Activated CD4-positive, alpha-beta T cell treated with anti-CD3 and anti-CD28 coated beads for 36 hours (primary cell): ENCODE measurements at places on chromosomes 5 and 9. TPM values are rescaled to one million over a fixed set of nuclear protein-coding genes. Genes with fewer than 3 reads are reported as not detected.

GRCh38 chr5:180120237-180121101 lies 48.9 kb upstream of the RNF130 start:
- no peak overlapping the region for H3K27ac ChIP-seq
- no peak overlapping the region for H3K4me3 ChIP-seq
- H3K36me3 ChIP-seq = no peaks in the 10 kb centered on the region
- DNase-seq = no peak

DNA sequence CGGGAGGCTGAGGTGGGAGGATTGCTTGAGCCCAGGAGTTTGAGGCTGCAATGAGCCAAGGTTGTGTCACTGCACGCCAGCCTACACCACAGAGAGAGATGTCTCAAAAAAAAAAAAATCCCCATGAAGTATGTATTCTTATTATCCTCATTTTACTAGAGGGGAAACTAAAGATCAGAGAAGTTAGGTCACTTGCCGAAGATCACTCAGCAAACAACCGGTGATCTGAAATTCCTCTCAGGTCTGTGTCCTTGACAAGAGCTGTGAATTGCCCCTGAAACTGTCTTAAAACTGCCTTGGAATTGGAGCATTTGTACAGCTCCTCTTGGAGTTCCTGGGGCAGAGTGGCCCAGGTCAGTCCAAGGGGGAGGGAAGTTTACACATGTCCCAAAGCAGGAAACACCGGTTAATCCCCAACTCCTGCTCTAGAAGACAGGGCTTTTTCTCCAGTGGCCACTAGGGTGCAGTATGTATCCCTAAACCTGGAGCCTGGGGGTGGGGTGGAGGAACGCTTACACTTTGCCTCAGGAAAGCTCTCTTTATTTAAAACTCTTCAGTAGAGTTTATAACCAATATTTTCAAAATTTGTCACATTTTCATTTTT lies 27.6 kb downstream of the AQP7 start:
- H3K27ac ChIP-seq = no peak overlapping the region
- H3K27me3 ChIP-seq = no peaks in the 10 kb centered on the region
- H3K4me1 ChIP-seq = peaks cover 7% of the 10 kb centered on the region
- H3K4me3 ChIP-seq = no peak overlapping the region

DNA sequence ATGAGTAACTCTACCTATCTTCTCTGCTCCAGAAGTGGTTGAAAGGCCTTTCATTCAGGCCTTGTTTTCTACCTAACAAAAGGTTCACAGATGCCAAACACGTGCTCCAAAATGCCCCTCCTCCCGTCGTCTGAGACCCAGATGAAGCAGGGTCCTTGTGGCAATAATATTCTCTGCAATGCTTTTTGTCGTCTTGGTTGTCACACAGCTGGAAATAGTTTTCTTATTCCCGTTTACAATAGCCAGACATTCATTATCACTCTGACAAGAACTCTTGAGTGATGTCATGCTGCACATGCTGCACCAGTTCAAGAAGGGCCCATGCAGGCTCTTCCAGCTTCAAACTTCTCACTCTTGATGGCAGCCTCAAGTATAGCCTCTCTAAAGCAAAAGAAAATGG lies 7.8 kb downstream of the LPAR1 start:
- DNase-seq = no peak
- no peaks in the 10 kb centered on the region for H3K36me3 ChIP-seq
- no peak overlapping the region for H3K4me3 ChIP-seq
- no peak overlapping the region for H3K27ac ChIP-seq
- peaks cover 8% of the 10 kb centered on the region for H3K27me3 ChIP-seq

DNA sequence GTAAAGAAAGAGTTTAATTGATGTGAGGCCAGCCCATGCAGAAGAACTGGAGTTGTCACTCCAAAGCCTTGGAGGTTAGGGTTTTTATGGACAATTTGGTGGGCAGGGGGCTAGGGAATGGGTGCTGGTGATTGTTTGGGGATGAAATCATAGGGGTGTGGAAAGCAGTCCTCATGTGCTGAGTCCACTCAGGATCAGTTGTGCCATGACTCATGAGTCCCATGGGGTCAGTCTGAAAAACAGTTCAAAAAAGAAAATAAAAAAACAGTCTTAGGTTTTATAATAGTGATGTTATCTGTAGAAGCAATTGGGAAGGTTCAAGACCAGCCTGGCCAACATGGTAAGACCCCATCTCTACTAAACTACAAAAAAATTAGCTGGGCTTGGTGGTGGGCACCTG lies 162.3 kb downstream of the KDM4C start:
- H3K4me3 ChIP-seq = no peak overlapping the region
- no peak overlapping the region for H3K27ac ChIP-seq
- DNase-seq = no peak
- H3K4me1 ChIP-seq = peaks cover 46% of the 10 kb centered on the region
- H3K36me3 ChIP-seq = peaks cover 36% of the 10 kb centered on the region

DNA sequence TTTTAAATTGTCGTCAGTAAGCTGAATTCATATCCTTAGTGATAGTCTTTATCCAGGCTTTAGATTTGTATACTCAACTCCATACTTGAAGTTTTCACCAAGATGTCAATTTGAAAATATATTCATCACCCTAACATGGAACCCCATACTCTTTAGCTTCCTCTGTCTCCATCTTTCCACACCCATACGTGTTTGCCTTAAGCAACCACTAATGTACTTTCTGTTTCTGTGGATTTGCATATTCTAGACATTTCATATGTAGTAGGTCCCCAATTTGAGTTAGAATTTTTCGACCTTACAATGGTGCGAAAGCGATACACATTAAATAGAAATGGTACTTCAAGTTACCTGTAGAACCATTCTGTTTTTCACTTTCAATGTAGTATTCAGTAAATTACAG lies 65.2 kb downstream of the NSD1 start:
- peaks cover 15% of the 10 kb centered on the region for H3K4me1 ChIP-seq
- no peak overlapping the region for H3K4me3 ChIP-seq
- no peaks in the 10 kb centered on the region for H3K27me3 ChIP-seq
- DNase-seq = no peak

DNA sequence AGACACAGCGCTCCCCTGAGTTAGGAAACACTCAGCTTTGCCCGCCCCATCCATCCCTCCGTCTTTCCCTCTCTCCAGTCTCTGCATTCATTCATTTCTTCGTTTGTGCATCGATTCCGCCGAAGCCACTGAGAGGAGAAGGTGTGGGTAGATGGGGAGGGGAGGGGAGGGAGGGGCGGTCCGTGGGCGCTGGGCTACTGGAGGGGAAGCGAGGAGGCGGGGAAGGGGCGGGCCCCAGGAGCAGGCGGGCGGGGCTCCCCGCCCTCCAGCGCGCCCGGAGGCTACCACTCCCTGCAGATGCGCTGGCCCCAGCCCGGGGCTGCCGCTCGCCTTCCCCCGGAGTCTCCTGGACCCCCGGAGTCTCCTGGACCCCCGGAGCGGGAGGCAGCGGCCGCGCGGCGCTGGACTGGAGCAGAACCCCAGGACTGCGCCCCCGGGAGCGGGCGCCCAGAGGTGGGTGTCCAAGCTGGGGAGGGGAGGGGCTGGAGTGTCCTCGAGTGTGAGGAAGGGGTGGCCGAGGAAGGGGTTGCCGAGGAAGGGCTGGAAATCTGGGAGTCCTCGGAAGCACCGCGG lies 159.5 kb downstream of the C9orf152 start:
- peaks cover 10% of the 10 kb centered on the region for H3K27me3 ChIP-seq
- H3K36me3 ChIP-seq = peaks cover 12% of the 10 kb centered on the region
- H3K27ac ChIP-seq = peak overlapping the region; percentile 75
- H3K4me3 ChIP-seq = peak overlapping the region; percentile 87

- no peaks in the 10 kb centered on the region for H3K27me3 ChIP-seq
- no peaks in the 10 kb centered on the region for H3K4me1 ChIP-seq
- no peak overlapping the region for H3K27ac ChIP-seq
- no peak overlapping the region for H3K4me3 ChIP-seq
- H3K36me3 ChIP-seq = no peaks in the 10 kb centered on the region
- no peak for DNase-seq
Observed at GRCh38 chr5:108942701-108943100, 195.0 kb downstream of the FER start.

Gene NTNG2
- 2.0 TPM for total RNA-seq

DNA sequence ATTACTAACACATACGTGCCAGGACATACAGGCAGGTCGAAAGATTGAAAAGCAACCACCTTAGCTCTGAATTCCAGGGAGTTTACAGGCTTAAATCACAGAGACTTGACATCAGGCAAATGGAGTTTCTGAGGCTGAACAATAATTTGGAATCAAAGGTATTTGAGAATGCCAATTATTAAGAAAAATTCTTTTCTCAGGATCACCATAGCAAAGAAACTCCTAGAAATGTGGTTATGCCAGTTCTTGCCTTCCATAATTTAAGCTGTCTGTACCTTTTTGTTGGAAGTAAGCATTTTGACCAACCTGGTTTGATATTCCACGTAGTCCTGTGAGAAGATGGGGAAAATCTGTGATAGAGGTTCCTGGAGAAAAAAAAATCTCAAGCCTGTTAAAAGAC lies 312.4 kb upstream of the SMARCA2 start:
- no peak overlapping the region for H3K4me3 ChIP-seq
- H3K4me1 ChIP-seq = no peaks in the 10 kb centered on the region
- H3K36me3 ChIP-seq = no peaks in the 10 kb centered on the region
- no peak overlapping the region for H3K27ac ChIP-seq

DNA sequence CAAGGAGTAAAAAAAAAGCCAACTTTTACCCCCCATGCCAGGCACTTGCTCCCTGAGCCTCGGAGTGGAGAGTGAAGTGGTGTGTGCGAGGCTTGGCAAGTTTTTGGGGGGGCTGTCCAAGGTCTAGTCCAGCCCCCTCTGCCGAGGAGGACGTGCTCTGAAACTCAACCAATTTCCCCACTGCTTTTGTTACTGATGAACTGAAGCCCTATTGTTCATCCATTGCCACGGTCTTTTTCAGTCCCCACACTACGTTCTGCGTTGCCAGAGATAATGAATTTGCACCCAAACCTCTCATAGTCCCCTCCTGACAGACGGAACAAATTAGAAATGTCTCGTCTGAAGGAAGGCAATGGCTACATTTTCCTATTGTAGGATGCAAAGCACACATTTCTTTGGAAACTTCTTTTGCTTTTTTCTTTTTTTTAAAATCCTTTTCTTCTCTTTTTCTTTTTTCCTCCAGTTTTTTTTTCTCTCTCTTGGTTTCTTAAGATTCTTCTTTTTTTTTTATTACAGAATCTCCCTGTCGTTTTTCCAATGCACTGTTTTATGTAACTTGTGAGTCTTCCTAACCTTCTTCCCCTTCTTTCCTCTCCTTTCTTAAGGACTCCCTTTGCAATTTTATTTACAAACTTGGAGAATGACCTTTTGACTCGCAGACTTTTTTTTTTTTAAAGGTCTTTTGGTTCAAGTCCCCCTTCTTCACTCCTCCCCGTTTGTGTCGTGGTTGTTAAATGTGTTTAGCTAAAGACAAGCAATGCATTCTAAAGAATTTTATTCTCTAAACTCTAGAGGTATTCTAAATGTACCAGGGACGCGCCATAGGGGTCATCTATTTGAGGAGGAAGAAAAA lies 209.5 kb downstream of the MEF2C start:
- peaks cover 24% of the 10 kb centered on the region for H3K4me1 ChIP-seq
- H3K4me3 ChIP-seq = peak overlapping the region; percentile 31
- H3K27ac ChIP-seq = no peak overlapping the region

DNA sequence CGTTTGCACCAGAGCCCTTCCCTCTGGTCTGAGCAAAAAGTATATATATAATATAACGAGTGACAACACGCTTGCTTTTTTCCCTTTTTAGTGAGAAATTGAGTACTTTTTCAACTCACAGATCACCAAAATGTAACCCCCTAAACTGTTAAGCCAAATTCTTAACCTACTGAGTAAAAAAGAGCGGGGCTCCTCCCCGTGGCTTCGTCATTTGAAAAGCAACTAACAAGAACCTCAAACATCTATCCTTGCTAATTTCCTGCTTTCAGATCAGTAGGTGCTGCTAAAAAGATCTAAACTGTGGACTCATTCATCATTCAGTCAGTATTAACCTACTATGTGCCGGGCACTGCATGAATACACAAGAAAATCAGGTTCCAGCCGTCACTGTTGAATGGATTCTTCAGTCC lies 1.0 kb upstream of the PTBP3 start:
- no peaks in the 10 kb centered on the region for H3K27me3 ChIP-seq
- peak; percentile 76 for DNase-seq
- H3K27ac ChIP-seq = peak overlapping the region; percentile 98
- H3K4me1 ChIP-seq = peaks cover 31% of the 10 kb centered on the region
- H3K36me3 ChIP-seq = no peaks in the 10 kb centered on the region
- H3K4me3 ChIP-seq = peak overlapping the region; percentile 89

GRCh38 chr5:72244862-72245371 lies 75.1 kb downstream of the MRPS27 start:
- H3K27me3 ChIP-seq = no peaks in the 10 kb centered on the region
- no peak overlapping the region for H3K27ac ChIP-seq
- no peak overlapping the region for H3K4me3 ChIP-seq
- DNase-seq = peak; percentile 13
- peaks cover 6% of the 10 kb centered on the region for H3K4me1 ChIP-seq

DNA sequence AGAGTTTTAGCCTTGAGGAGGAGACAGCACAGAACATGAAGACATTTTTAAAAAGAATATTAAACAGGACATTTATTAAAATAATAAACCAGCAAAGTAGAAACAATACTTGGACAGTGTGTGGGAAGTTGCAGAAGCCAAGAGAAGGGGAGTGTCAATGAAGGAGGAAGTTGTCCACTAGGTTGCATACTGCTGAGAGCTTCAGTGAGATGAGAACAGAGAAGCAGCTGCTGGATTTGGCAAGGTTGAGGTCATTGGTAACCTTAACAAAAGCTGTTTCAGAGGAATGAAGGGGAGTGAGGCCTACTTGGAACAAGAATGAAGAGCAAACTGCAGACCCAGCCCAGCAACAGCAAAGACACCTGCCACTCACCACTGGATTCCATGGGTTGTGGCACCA lies 11.4 kb downstream of the BHMT start:
- peaks cover 2% of the 10 kb centered on the region for H3K4me1 ChIP-seq
- DNase-seq = no peak
- peaks cover 6% of the 10 kb centered on the region for H3K27me3 ChIP-seq
- no peak overlapping the region for H3K4me3 ChIP-seq
- H3K27ac ChIP-seq = no peak overlapping the region
- H3K36me3 ChIP-seq = no peaks in the 10 kb centered on the region

DNA sequence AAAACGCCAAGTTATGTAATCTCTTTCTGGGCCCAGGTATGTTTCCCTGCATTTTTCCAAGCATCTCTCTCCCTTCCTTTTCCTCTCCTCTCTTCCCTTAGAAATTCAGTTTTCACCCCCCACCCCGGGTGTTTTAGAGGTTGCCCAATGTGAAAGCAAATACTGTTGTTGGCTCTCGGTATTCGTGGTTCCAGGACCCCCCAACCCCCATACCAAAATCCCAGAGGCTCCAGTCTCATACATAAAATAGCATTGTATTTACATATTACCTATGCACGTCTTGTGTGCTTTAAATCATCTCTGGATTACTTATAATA lies 48.8 kb downstream of the ACER2 start:
- H3K27me3 ChIP-seq = no peaks in the 10 kb centered on the region
- no peak overlapping the region for H3K4me3 ChIP-seq
- no peak for DNase-seq
- peaks cover 9% of the 10 kb centered on the region for H3K4me1 ChIP-seq
- no peak overlapping the region for H3K27ac ChIP-seq

GRCh38 chr5:178993236-178993765 lies 1.8 kb downstream of the GRM6 start:
- no peaks in the 10 kb centered on the region for H3K36me3 ChIP-seq
- no peak for DNase-seq
- peaks cover 24% of the 10 kb centered on the region for H3K27me3 ChIP-seq
- H3K4me1 ChIP-seq = peaks cover 5% of the 10 kb centered on the region

GRCh38 chr5:37184748-37185364 lies 64.3 kb downstream of the CPLANE1 start:
- H3K4me1 ChIP-seq = no peaks in the 10 kb centered on the region
- H3K27me3 ChIP-seq = no peaks in the 10 kb centered on the region
- no peak for DNase-seq
- peaks cover 22% of the 10 kb centered on the region for H3K36me3 ChIP-seq

GRCh38 chr9:880725-881124 lies 39.2 kb downstream of the DMRT1 start:
- peaks cover 18% of the 10 kb centered on the region for H3K27me3 ChIP-seq
- no peak for DNase-seq
- H3K36me3 ChIP-seq = no peaks in the 10 kb centered on the region
- no peak overlapping the region for H3K27ac ChIP-seq
- H3K4me1 ChIP-seq = no peaks in the 10 kb centered on the region
